ENCODE measurements at places on chromosomes 11 and 22. TPM values are rescaled to one million over a fixed set of nuclear protein-coding genes. Genes with fewer than 3 reads are reported as not detected.

Gene BSCL2
- total RNA-seq: 23.0 TPM

Gene MMP13
- not detected for total RNA-seq

Gene OR51I2
- not detected for total RNA-seq

Gene SCGB1A1
- total RNA-seq: not detected

Gene BDNF
- not detected for total RNA-seq

Gene NOX4
- total RNA-seq: 20.2 TPM

Gene TSGA10IP
- not detected for total RNA-seq

Gene CCDC116
- not detected for total RNA-seq

Gene PDE2A
- 23.1 TPM for total RNA-seq

Gene ISX
- total RNA-seq: not detected

Gene B4GALNT4
- 0.39 TPM for total RNA-seq

- H3K27ac ChIP-seq: no peak overlapping the region
- no peaks in the 10 kb centered on the region for H3K27me3 ChIP-seq
- no peak for DNase-seq
- H3K4me3 ChIP-seq: no peak overlapping the region
- H3K4me1 ChIP-seq: no peaks in the 10 kb centered on the region
These were observed 26.9 kb upstream of the HTR3A start for GRCh38 chr11:113947994-113948393.

GRCh38 chr11:34749666-34750659 is 129.1 kb downstream of the EHF start:
- no peaks in the 10 kb centered on the region for H3K4me1 ChIP-seq
- DNase-seq: peak; percentile 92
- H3K36me3 ChIP-seq: no peaks in the 10 kb centered on the region
- H3K4me3 ChIP-seq: no peak overlapping the region

GRCh38 chr11:14555818-14556217 is 35.6 kb upstream of the PSMA1 start:
- H3K36me3 ChIP-seq: no peaks in the 10 kb centered on the region
- DNase-seq: no peak
- H3K27me3 ChIP-seq: no peaks in the 10 kb centered on the region
- no peaks in the 10 kb centered on the region for H3K4me1 ChIP-seq
- H3K27ac ChIP-seq: no peak overlapping the region

DNA sequence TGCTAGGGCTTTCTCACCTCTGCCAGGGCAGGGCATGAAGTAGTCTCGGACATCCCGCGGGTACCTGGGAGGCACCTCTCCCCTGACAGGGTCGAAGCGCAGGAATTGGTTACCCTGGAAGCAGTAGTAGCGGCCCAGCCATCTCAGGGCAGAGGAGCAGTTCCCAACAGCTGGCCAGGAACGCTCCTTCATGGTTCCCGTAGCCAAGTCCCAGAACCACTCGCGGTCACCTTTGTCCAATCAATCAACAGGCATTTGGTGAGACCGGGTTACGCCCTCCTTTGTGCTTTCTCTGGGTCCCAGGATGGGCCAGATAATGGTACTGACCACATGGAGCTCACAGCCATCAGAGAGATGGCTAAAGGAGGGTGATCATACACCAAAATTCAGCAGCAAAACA is 3.4 kb downstream of the HPX start:
- no peaks in the 10 kb centered on the region for H3K36me3 ChIP-seq
- no peak overlapping the region for H3K4me3 ChIP-seq
- H3K27me3 ChIP-seq: no peaks in the 10 kb centered on the region
- no peak for DNase-seq
- H3K4me1 ChIP-seq: no peaks in the 10 kb centered on the region

DNA sequence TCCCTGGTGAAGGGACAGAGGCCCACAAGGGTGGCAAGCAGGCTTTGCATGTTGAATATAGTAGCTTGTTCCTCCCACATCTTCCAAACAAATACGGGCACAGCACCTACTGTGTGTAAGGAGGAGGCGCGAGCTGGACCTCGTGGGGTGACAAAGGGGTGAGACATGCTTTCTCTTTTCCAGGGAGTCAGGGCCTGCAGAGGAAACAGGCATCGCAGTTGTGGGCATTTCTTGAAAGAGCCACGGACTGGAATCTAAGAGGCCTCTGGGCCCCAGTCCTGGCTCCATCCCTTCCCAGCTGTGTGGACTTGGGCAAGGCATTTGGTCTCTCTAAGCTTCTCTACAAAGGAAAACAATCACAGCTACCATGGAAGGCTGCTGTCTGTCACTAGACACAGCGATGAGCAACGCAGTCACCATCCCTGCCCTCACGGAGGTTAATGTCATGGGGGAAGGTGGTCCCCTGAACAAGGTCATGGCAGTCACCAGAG is 13.0 kb upstream of the CDC42EP1 start:
- peak overlapping the region; percentile 91 for H3K27ac ChIP-seq
- no peaks in the 10 kb centered on the region for H3K36me3 ChIP-seq
- H3K4me3 ChIP-seq: no peak overlapping the region
- no peak for DNase-seq
- H3K27me3 ChIP-seq: no peaks in the 10 kb centered on the region
- no peaks in the 10 kb centered on the region for H3K4me1 ChIP-seq

GRCh38 chr22:37329238-37330140 is 47.2 kb downstream of the CYTH4 start:
- H3K27me3 ChIP-seq: peaks cover 30% of the 10 kb centered on the region
- DNase-seq: no peak
- H3K36me3 ChIP-seq: no peaks in the 10 kb centered on the region

DNA sequence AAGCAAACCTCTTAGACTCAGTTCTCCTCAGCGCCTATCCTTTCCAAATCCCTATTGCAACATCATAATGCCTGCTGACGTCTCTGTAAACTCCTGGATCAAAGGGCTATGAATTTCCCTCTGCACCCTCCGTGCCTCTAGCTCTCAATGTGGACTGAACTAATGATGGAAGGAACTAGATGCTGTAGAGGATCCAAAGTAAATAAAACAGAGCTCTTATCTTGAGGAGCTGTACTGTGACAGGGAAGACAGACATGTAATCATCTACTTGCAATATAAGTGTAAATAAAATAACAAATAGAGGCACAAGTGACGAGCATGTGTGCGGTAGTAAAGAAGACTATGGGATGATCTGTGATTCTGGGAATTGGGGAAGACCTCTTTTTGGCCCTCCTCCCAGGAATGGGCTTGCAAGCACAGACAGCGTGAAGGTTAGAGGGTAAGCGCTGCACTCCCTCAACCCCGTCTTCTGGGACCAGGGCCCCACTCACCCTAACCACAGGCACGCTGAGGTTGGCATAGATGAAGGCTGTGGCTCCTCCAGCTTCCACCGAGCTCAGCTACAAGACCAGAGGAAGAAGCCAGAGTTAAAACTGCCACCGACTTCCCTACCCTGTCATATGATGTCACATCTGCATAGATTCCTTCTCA is 42.2 kb downstream of the P4HA3 start:
- no peak for DNase-seq
- no peak overlapping the region for H3K4me3 ChIP-seq
- no peak overlapping the region for H3K27ac ChIP-seq
- no peaks in the 10 kb centered on the region for H3K27me3 ChIP-seq

DNA sequence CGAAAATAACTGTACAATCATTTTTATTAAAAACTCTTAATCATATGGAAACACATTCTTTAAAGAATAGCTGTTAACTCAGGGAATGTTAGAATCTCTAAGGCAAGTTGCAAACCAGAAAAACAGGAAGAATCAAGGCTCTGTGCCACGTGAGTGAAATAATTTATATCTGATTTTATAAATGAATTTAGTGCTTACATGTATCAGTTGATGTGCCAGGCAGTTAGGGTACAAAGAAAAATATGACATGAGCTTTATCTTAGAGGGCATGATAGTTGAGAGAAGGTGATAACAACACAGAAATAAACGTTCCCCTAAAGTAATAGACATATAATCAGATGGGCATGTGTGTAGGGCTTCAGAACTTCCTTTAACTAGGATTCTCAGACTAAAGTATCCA is 734.5 kb upstream of the CCDC179 start:
- H3K4me1 ChIP-seq: no peaks in the 10 kb centered on the region
- H3K27ac ChIP-seq: no peak overlapping the region
- DNase-seq: no peak
- H3K27me3 ChIP-seq: no peaks in the 10 kb centered on the region

DNA sequence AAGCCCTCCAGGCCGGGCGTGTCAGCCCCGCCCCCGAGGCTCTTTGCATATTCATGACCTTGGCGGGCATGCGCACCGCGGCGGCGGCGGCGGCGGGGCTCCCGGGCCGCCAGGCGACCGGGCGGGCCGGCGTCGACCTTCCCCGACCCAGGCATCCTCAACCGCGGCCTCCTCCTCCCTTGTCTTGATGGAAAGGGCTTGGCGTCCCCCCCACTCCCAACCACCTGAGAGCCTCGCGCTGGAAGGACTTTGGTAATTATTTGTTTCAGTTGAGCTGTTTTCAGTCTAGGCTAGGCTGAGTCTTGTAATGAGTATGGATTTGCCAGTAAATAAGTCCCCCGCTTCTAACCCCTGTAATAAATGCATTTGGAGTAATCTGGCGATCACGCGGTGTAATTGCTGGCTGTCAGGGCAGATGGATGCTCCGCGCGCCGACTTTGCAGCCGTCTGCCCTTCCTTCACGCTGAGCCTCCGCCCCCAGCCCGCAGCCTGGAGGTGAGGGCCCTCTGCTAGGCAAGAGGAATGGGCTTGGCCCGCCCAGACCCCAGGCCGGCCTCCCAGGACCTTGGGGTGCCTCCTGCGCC is 25.2 kb downstream of the FLRT1 start:
- H3K27ac ChIP-seq: no peak overlapping the region
- no peaks in the 10 kb centered on the region for H3K36me3 ChIP-seq
- no peaks in the 10 kb centered on the region for H3K27me3 ChIP-seq
- H3K4me3 ChIP-seq: peak overlapping the region; percentile 17
- DNase-seq: no peak

GRCh38 chr11:84232511-84232910 is 946.3 kb upstream of the CCDC90B start:
- H3K36me3 ChIP-seq: no peaks in the 10 kb centered on the region
- H3K27me3 ChIP-seq: no peaks in the 10 kb centered on the region
- no peaks in the 10 kb centered on the region for H3K4me1 ChIP-seq
- no peak overlapping the region for H3K4me3 ChIP-seq
- DNase-seq: no peak

DNA sequence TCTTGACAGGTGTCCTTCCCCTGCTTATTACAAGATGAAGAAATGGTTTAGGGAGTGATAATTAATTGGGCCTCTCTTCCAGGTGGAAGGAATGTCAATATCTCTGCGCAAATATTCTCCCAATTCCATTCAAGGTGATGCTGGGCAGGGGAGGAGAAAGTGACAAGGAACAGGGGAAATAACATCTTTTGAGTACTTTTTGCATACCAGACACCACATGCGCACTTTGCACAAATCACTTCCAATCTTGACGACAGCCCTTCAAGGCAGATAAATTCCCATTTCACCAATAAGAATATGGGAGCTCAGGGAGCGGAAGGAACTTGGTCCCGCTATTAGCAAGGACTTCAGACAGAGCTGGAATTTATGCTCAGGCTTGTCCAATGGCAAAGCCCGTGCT is 145.1 kb upstream of the TBCEL start:
- H3K4me3 ChIP-seq: no peak overlapping the region
- H3K27ac ChIP-seq: no peak overlapping the region
- H3K36me3 ChIP-seq: no peaks in the 10 kb centered on the region

GRCh38 chr11:64356498-64357411 is 2.2 kb upstream of the RPS6KA4 start:
- no peak for DNase-seq
- peaks cover 10% of the 10 kb centered on the region for H3K36me3 ChIP-seq
- no peaks in the 10 kb centered on the region for H3K27me3 ChIP-seq
- H3K4me3 ChIP-seq: no peak overlapping the region

- no peak overlapping the region for H3K27ac ChIP-seq
- no peaks in the 10 kb centered on the region for H3K4me1 ChIP-seq
- no peaks in the 10 kb centered on the region for H3K27me3 ChIP-seq
- no peaks in the 10 kb centered on the region for H3K36me3 ChIP-seq
- DNase-seq: no peak
These were observed 66.0 kb upstream of the TIMP3 start for GRCh38 chr22:32735526-32735925.

- no peaks in the 10 kb centered on the region for H3K36me3 ChIP-seq
- H3K27me3 ChIP-seq: no peaks in the 10 kb centered on the region
- H3K4me1 ChIP-seq: no peaks in the 10 kb centered on the region
- peak overlapping the region; percentile 95 for H3K27ac ChIP-seq
- peak overlapping the region; percentile 77 for H3K4me3 ChIP-seq
These were observed 64.3 kb downstream of the ETS1 start for GRCh38 chr11:128522943-128523518.

- DNase-seq: no peak
- no peak overlapping the region for H3K4me3 ChIP-seq
- peaks cover 40% of the 10 kb centered on the region for H3K36me3 ChIP-seq
- peaks cover 17% of the 10 kb centered on the region for H3K4me1 ChIP-seq
- no peaks in the 10 kb centered on the region for H3K27me3 ChIP-seq
- no peak overlapping the region for H3K27ac ChIP-seq
These were observed 71.0 kb downstream of the SPECC1L start for GRCh38 chr22:24341627-24342026.

DNA sequence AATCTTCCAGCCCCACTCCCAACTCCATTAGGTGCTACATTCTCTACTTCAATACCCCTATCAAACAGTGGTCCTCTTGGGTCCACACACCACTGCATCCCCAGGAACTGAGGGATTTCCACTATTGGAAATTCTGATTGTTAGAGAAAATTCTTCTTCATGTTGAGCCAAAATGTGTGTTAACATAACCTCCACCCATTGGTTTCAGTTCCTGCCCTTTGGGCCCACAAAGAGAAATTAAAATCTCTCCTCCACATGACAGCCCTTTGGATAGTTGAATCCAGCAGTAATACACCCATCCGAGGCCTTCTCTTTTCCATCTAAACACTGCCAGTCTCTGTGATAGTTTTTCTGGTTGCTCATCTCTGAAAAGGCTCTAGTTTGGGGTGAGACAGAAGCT is 2.1 kb downstream of the VSIG2 start:
- peaks cover 70% of the 10 kb centered on the region for H3K4me1 ChIP-seq
- H3K27me3 ChIP-seq: no peaks in the 10 kb centered on the region
- no peak for DNase-seq
- H3K36me3 ChIP-seq: peaks cover 4% of the 10 kb centered on the region

GRCh38 chr22:34769361-34769760 is 296.6 kb upstream of the ISX start:
- no peaks in the 10 kb centered on the region for H3K36me3 ChIP-seq
- H3K4me3 ChIP-seq: no peak overlapping the region
- H3K4me1 ChIP-seq: no peaks in the 10 kb centered on the region
- DNase-seq: no peak

GRCh38 chr11:104222464-104222863 is 58.5 kb upstream of the PDGFD start:
- no peaks in the 10 kb centered on the region for H3K27me3 ChIP-seq
- no peaks in the 10 kb centered on the region for H3K36me3 ChIP-seq
- H3K4me1 ChIP-seq: no peaks in the 10 kb centered on the region
- H3K27ac ChIP-seq: no peak overlapping the region
- no peak overlapping the region for H3K4me3 ChIP-seq

Measured in right atrium auricular region (tissue), 2 donors.